NCI-H69 (cell line): ENCODE measurements at places on chromosomes 4 and X.
A peak's percentile ranks its signal among the peaks of the same experiment; 100 is the strongest.

- no peak for DNase-seq
These were observed 72.1 kb downstream of the ARHGEF38 start for GRCh38 chr4:105624530-105624929.

- DNase-seq = no peak
These were observed 56.1 kb downstream of the INTS12 start for GRCh38 chr4:105652286-105652888.

DNA sequence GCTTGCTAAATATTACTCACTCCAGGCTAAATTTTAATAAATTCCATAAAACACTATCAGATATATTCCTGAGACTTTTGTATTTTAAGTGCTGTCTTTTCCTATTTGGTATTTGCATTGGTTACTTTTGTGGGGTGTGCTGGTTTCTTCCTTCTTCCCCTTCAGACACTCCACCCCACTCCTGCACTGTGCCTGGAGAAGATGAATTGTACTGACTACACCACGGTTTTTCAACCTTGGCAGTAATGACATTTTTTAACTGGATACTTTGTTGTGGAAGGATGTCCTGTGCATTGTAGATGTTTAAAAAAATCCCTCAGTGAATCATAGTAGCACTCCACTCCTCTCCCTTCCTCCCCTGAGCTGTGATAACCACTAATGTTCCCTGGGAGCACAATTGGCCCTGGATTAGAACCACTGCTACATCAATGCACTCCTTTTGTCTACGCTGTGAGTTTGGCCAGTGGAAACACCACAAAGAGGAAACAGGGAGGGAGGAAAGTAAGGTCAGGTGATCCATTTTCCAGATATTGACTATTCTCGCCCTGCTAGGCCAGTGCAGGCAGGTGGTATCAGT lies 36.3 kb downstream of the SNCA start:
- no peak for DNase-seq

GRCh38 chr4:2666722-2667247 lies 89.4 kb downstream of the TNIP2 start:
- no peak for DNase-seq

GRCh38 chr4:12399781-12400180 lies 971.1 kb upstream of the HS3ST1 start:
- DNase-seq = peak; percentile 0

DNA sequence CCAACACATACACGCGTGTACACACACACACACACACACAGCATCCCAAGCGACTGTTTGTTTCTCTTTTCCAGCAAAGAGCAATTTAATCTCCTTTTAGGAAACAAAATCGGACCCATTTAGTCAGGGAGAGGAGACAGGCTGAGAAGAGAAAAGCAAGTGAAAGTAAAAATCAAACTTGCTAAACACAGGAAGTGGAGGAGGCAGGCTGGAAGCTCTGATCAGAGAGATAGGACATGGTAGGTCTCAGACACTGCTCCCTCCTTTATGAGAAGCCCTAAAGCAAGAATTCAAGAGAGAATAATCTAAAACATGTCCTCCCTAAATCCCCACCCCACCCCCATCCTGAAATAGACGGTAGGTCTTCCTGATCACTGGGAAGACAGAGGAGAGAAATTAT lies 62.3 kb downstream of the GPC3 start:
- no peak for DNase-seq

GRCh38 chr4:109754093-109754857 lies 24.4 kb upstream of the PLA2G12A start:
- no peak for DNase-seq

DNA sequence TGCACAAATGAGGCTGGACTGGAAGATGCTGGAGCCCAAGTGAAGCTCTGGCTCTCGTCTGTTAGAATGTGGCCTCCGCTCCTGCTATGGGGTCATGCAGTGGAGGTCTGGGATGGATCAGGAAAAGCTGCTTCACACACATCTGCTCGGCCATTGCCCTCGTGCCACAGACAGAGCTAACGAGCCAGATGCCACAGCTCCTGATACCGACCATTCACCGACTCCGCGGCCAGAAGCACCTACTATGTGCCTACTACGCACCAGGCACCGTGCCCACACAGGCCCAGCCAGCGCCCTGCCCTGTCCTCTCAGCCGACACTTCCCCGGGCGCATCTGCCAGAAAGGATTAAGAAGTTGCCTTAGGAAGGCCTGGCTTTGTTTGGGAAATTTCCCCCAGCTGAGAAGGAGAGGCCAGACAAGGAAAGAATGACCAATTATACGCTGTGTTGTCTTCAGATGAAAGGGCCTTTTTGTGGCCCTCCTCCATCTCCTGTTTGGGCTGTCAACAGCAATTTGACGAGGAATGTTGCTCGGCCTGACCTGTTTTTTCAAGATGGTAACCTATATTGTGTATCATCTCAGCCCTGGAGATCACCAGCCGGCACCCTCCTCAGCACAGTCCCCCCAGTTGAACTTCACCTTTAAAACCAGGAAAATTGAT lies 34.3 kb downstream of the HMX1 start:
- peak; percentile 55 for DNase-seq

DNA sequence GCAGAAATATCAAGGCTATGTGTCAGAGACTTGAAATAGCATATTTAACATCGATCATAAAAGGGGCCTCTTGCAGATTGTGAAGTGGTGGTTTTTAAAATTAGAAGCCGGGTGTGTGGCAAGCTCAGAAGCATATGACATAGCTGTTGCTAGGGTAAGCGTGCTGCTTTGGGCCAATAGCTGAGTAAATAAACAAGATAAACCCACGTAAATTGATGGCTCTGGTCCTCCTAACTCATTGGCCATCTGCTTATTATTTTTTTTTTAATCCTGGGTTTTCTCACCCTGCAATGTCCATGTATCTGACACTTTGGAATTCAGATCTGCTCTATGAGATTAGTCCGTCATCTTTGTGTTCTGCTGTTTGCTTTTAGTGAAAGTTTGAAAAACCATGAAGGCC lies 32.6 kb upstream of the STOX2 start:
- DNase-seq = no peak
